ENCODE measurements at places on chromosomes 16 and 17.

- no peak for DNase-seq
Measured at GRCh38 chr17:29579866-29580771, 9.3 kb downstream of the GIT1 start.

- DNase-seq: no peak
Measured at GRCh38 chr17:43900858-43901754, 6.2 kb downstream of the MPP2 start.

DNA sequence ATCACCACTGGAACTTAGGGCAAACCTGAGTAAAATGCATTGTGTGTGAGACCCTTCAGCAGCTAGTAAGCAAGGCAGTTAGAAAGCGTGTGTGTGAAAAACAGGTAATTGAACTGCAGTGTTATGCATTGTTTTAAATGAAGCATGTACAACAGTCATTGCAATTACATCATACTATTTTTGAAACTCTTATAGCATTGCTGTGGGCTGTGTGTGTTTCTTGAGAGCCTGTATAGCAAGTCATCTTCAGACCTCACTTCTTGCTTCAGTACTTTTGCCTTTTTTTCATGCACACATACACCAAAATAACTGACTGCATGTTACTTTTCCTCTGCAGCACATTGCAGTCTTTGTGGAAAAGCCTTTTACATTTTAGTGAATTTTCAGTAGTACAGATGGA lies 19.2 kb downstream of the PTRH2 start:
- no peak for DNase-seq

- no peak for DNase-seq
Measured at GRCh38 chr17:50949989-50950877, 84.1 kb upstream of the TOB1 start.

- DNase-seq: no peak
Measured at GRCh38 chr16:52546291-52547003, 496 bp downstream of the TOX3 start.

DNA sequence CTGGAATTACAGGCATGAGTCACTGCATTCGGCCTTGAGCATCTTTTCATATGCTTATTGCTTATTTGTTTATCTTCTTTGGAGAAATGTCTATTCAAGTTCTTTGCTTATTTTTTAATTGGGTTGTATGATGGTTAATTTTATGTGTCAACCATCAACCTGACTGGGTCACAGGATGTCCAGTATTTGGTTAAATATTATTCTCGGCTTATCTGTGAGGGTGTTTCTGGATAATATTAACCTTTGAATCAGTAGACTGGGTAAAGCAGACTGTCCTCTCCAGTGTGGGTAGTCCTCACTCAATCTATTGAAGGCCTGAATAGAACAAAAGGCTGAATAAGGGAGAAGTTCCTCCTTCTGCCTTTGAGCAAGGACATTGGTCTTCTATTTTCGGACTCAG lies 142.0 kb downstream of the SSH2 start:
- DNase-seq: no peak

DNA sequence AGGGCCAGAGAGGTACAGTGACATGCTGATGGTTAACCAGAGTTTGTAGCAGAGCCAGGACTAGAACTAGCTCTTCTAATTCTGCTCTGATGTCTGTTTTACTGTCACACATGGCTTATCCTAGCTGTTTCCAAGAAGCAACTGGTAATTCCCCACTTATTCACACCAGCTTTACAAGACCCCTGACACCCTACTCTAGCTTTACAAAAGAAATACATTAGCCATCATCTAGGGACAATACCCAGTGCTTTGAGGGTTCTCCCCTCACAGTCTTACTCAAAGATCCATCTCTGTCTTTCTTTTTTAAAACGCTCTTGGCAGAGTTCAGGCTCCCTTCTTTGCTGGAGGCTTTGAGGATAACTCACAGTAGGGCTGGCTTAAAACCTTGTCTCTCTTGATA lies 197.3 kb upstream of the PMFBP1 start:
- DNase-seq: no peak

DNA sequence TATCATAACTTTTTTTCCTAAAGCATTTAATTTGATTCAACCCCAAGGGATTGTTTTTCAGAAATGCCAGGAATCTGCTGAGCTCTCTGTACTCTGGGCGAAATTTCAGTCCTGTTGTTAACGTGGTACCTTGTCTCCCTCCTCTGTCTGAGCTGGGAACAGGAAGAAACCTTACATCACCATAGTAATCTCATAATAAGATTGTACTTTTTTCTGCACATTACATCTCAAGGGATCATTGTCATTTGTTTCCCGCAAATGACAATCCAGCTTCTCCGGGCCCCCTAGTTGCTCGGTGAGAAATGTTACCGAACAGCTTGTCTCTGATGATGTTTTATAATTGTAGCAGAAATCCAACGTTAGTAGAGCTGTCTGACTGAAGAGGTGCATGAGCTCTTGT lies 152.7 kb upstream of the ERCC4 start:
- no peak for DNase-seq

- no peak for DNase-seq
Measured at GRCh38 chr16:64132190-64132589, 989.7 kb downstream of the CDH11 start.

- DNase-seq: no peak
Measured at GRCh38 chr17:82835766-82836512, 3.9 kb downstream of the ZNF750 start.

DNA sequence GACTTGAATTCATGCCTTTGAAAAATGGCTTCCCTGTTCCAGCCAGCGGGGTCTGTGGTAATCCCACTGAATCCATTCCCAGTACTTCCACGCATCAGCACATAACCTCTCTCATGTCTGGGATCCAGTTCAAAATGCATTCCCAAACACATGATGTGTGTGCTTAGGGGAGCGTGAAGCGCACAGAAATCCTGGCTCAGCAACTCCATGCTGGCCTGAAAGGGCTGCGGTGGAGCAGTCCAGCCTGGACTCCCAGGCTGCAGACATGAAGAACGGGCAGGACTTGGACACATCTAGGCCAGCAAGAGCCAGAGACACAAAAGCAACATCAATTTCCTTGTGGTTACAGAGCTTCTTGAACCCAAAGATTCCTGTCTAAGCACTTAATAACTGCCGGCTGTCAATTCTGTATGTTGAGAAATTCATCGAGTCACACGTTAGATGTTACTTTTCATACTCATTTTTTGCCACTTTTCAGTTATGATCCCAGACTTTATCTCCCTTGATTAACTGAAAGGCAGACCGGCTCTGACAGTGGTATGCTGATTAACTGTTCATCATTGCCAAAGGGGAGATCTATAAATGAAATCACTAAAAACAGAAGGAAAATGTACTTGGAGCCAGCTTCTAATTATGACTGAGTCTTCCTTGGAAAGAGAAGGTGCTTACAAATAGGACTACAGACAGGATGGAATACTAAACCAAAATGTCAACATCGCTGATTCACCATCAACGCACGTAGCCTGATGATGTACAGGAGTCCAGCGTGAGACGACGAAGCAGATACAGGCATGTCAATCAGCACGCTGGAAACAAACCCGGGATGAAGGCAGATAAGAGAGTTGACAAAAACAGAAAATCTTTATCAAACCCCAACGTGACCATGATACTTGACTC lies 23.0 kb downstream of the NSMCE1 start:
- DNase-seq: no peak

DNA sequence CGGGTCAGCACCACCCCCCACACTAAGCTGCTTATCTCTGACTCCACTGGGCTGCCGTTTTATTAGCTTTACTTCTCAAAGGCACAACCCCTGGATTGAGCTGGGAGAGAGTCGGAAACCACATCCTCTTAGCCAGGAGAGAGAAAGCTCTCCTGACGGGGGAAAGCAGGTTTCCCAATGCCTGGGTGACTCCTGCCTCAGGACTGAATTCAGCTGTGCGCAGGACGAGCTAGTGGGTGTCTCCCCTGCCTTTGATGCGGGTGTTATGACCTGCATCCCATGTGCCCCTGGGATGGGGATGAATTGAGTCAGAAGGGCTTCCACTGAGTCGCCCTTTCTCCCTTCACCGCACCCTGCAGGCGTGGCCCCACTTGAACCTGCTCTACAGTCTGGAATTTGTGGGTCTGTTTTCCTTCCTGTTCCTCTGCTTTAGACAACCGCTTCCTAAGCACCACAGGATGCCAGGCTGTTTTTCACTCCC lies 819.2 kb upstream of the EEF2KMT start:
- no peak for DNase-seq

- no peak for DNase-seq
Measured at GRCh38 chr17:573036-573435, 141.6 kb downstream of the VPS53 start.

GRCh38 chr17:48647103-48647962 lies 21.2 kb upstream of the HOXB9 start:
- no peak for DNase-seq

- no peak for DNase-seq
Measured at GRCh38 chr17:46035112-46035818, 36.2 kb downstream of the STH start.

DNA sequence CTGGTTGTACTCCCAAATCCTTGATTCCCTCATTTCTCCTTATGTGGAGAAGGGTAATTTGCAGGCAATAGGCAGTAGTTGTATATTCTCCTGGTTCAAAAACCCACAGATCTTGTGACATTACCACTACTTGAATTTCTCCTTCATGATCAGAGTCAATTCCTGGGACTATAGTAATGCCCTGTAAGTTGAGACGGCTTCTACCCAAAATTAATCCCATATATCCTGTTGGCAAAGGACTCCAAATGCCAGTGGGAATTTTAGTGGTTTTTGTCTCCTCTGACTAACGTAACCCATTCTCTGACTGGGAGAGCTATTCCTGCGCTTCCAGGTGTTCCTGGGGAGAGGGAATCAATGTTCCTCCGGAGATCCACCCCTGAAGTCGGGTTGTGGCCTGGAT lies 11.6 kb upstream of the ZNF689 start:
- DNase-seq: no peak

DNA sequence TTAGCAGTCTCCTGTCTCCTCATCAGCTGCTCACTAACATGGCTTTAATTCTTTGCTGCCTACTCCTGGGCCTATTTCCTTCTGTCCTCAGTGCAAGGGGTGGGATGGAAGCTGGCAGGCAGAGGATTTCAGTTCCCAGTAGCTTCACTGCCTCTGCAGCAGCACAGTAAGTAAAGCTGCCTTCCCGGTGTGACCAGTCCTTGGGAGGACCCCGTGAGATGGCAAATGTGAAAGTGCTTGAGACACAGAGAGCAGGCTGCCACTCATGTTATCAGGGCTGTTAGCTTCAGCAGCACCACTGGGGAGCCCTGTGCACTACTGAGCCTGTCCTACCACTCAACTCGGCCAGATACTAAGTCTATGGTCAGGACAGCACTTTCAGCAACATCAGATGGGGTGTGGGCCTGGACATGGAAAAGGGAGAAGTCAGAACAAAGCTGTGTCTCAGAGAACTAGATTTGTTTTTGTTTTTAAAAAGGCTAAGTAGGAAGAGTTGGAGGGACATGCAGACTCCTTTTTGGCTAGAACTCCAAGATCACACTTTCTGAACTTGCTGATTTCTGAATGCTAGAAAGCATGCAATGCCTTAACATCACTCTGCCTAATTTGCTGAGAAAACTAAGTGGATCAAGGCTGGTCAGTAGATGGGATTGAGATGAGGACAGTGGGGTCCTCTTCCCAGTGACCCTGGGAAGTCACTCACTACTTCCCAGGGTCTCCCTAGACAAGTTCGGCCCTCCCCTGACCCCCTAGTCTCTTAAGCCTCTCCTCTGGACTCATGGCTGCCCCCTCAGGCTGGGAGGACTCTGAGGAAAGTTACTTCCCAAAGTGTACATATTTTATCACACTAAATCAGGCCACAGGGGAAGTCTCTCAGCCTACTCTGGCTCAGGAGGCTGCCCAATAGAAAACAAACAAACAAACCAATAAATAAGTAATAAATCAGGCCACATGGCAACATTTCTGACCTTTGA lies 1.1 kb downstream of the ACSF2 start:
- no peak for DNase-seq

- peak; percentile 25 for DNase-seq
Measured at GRCh38 chr17:49969134-49969759, at the start of gene DLX4. TSS of gene DLX4 (plus strand) at chr17:49969190. CDS start at chr17:49969469, 279 bp downstream.

- DNase-seq: no peak
Measured at GRCh38 chr17:7460850-7461660, 16.2 kb downstream of the CHRNB1 start.

GRCh38 chr17:5816491-5817070 lies 232.3 kb upstream of the NLRP1 start:
- DNase-seq: no peak

- DNase-seq: no peak
Measured at GRCh38 chr17:79305376-79305767, 230.7 kb downstream of the ENGASE start.

DNA sequence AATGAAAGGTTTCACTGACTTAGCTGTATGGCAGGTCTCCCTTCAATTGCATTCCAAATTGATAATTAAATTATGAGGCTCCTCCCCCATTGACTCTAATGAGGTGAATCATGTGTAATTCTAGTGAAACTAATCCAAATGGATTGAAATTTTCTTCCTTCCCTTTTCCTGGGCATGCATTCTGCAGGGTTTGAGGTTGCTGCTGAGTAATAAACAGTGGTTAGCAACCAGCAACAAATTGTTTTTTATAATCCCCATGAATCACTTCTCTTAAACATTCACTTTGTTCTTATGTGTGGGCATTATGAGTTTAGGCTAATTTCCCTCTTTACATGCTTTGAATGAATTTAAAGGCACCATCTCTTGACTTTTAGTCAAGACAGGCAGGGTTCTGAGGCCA lies 43.4 kb downstream of the MYOCD start:
- DNase-seq: no peak

GRCh38 chr16:775236-775796 lies 12.9 kb downstream of the RPUSD1 start:
- no peak for DNase-seq

- no peak for DNase-seq
Measured at GRCh38 chr17:40015005-40015997, at the start of gene CSF3. TSS of gene CSF3 (plus strand) at chr17:40015440. CDS start at chr17:40015475, 35 bp downstream.

GRCh38 chr17:77089124-77089490 lies 51.7 kb upstream of the SEC14L1 start:
- no peak for DNase-seq

DNA sequence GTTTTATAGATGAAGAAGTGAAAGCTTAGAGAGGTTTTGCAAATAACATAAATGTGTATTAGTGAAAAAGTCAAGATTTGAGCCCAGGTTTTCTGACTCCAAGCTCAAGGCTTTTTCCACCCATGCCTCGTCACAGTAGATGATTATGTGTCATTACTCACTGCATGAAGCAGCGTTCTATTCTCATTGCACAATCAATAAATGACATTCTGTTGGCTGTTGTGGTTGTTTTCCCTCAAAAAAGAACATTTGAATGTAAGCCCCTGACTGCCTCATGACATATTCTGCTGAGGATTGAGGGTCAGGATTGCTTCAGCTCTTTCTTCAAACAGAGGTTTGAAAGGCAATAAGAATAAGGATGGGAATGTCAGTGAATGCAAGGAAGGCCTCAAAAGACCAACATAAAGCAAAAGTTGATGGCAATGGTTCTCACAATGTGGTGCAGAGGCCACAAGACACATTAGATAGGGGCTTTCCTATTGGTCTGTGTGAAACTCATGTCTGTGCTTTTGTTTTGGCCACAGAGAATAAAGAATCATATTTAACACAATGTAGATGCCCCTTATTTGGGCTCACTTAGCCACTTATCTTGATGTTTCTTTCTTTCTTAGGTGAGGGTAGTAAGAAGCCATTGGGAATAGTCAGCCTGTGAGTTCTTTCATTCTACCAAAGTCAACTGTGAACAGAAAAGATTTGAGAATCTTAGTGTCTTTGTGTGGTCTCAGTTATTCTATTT lies 5.4 kb upstream of the MMD start:
- DNase-seq: no peak

GRCh38 chr16:78269256-78269655 lies 169.8 kb downstream of the WWOX start:
- DNase-seq: no peak
